ENCODE measurements at places on chromosomes 2 and 18.

DNA sequence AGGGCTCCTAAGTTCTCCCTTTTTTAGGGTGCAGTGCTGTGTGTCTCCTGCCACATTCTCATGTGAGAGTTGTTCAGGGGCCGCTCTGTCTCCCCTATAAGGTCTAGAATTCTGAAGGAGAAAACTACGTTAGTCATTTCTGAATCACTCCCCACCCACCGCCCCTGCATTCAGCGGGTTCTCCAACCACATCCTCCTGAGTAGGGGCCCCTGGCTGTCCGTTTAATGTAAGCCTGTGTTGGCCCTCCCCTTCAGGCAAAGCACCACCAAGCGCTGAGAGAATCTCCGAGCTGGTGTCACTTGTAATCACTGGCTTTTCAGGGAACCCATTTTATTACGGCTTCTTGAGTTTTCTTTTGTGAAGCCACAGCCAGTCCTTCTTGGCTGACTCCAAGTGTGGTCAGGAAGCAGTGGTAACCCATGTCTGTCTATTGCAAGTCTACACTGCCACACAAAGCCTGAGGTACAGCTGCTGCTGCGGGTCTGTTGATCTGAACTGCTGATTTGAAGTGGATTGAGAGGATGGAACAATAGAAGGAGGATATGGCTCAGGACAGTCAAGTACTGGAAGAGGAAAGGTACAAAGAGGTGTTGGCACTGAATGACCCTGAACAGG is 16.9 kb downstream of the LCT start:
- no peak for DNase-seq

DNA sequence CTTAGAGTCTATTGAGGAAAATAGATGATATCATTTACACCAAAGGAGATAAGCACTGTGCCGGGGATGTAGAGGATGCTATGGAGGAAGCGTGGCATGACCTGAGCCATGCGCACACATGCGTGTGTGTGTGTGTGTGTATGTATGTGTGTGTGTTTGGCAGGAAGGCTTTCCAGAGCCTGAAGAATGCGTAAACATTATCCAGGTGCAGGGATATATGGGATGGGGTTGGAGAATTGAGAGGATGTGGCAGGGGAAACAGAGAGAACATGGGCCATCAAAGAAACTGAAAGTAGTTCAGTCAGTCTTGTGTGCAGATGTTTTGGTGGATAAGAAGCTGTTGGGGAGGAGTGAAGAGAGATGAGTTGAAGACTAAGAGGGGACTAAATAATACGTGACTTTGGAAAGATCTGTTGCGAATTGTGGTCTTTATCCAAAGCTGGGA is 9.3 kb upstream of the STAT1 start:
- DNase-seq: no peak

DNA sequence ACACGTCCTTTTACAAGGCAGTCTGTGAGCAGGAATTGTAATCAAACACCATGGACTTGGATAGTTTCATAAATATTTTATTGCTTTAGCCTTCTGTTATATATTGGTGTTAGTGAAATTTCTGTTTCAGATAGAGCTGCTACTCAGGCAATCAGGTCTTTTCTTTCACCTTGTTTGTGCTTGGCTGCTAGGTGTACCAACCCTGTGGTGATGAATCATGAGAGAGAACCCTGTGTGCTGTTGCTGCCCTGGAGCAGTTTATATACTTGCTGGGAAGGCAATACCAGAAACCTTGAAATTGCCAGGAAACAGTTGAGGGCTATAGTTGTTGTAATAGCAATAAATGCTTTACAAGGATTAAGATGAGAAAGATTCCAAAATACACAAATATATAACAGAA is 84.5 kb downstream of the FSHR start:
- no peak for DNase-seq

DNA sequence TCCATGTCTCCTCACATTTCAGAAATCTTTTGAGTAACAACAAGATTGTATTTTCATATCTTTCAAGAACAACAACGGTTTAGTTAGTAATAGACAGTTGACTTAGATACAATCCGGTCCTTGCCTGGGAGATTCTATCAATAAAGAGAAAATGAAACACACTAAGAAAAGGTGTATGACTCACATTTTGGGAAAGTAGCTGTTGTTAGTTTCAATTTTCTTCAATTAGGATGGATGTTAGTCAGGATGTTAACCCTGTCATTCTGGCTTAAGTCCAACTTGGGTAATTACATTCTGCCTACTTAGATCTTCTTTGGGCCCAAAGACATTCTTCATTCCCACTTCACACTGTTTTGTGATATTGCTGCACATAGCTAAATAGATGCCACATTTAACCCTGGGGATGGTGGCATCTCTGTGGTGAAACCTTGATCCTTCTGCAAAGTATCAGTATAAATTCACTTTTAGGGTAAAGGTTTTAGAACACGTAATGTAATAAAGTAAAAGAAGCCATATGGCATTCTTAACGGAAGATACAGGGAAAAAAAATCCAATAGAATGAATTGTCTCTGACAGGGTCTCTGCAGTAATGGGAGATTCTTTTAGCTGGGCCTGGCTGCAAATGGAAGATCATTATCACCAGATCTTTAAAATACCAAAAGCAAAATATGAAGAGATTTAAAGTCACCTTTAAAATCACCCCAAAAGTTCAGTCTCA is 365.5 kb downstream of the FIGN start:
- no peak for DNase-seq

DNA sequence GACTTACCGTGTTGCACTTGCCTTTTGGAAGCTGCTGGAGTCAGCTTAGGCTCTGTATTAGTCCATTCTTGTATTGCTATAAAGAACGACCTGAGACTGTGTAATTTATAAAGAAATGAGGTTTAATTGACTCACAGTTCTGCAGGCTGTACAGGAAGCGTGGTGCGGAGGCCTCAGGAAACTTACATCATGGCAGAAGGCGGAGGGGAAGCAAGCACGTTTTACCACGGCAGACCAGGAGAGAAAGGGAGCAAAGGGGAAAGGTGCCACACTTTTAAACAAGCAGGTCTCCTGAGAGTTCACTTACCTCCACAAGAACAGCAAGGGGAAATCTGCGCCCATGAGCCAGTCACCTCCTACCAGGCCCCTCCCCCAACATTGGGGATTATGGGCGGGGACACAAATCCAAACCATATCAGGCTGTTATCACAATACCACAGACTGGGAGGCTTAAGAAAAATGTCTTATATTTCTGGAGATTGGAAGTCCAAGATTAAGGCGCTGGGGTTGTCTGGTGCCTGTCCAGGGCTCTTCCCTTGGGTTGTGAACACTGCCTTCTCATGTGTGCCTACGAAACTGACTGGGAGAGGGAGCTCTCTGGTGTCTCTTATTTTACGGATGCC is 3.6 kb upstream of the D2HGDH start:
- DNase-seq: no peak

DNA sequence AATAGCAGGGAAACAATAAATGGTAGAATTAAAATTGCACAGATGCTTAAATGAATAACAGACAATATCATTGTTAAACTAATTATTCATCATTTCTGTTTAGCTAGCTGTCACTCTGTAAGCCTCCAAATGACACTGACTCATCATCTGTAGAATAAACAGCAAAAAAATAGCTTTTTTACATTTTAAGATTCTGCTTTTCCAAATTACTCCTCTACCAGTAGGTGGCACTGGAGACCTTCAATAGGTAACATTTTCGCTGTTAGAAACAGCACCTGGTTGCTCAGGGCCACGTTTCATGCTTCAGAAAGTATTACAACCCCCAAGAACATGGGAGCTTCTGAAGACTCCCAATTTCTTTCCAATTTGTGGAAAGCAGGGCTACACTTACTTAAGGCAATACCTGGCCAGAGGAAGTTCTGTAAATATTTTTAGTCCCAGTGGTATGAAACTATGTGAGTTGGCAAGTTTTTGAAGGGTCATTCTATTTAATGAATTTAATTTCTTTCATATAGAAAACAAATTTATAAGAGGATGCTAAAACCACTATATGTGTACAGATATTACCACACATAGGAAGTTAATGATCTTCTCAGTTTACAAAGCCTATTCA is 45.4 kb downstream of the TTN start:
- peak; percentile 28 for DNase-seq

- no peak for DNase-seq
Observed at GRCh38 chr2:216792222-216793021, 67.4 kb downstream of the TNP1 start.

DNA sequence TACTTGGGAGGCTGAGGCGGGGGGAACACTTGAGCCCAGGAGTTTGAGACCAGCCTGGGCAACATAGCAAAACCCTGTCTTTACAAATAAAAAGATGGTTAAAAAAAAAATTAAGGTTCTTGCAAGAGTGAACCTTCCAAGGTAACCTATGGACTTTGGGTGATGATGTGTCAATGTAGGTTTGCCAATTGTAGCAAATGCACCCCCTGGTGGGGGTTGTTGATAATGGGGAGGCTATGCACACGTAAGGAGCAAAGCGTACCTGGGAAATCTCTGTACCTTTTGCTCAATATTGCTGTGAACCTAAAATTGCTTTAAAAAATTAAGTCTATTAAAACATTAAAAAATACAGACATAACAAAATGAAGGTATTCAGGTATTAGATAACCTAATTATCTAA is 70.4 kb downstream of the CWC22 start:
- DNase-seq: peak; percentile 69

DNA sequence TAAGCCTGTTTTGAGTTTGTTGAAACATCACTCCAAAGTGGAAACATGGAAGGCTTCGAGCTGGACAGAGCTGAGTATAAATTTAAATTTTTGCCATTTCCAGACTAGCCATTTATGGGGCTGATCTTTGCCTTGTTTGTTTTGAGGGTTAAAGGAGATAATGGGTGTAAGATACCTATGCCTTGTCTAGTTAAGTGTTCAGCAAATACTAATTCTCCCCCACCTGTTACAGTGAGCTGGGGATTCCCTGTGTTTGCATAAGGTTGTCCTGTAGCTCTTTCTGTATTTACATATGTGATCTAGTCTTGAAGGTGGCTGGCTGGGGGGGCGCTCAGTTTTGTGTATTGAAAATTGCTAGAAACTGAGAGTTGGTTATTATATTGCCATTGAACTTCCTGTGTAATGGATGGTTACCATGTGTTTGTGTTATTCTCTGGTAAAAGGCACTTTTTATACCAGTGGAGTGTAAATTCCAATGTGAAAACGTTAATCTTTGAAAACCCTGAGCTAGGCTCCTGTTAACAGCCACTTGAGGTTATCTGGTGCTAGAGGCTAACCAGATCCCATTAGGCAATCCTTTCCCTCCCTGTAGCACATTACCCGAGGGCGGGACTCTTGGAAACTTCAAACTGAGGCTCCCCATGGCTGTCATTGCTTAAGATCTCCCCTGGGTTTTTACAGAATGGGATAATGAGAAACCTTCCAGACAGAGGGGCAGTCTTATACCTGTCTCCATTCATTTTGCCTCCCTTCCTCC is 26.7 kb downstream of the TANC1 start:
- DNase-seq: no peak

- DNase-seq: peak; percentile 81
Observed at GRCh38 chr2:230007931-230008707, 60.6 kb downstream of the SLC16A14 start.

- no peak for DNase-seq
Observed at GRCh38 chr18:69948919-69949537, 1.4 kb upstream of the CD226 start.
